GM12878 (cell line): ENCODE measurements at places on chromosomes 3 and 15.

DNA sequence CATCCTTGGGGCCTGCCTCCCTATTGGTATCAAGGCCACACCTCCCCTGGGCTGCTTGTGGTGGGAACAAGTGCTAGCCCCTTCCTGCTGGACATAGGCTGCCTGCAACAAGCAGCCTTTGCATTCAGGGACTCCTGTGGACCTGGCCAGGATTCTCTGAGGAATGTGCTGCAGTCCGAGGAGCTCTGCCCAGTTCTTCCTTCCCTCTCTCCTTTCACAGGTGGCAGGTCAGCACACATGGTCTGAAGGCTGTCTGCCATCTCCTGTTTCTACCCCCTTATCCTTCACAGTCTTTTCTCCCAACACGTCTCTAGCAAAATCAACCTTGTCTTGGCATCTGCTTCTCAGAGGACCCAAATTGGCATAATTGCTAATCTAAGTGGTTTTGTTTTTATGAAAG lies 97.0 kb upstream of the LIPC start:
- DNase-seq = no peak

GRCh38 chr15:98823012-98823458 lies 174.7 kb downstream of the IGF1R start:
- DNase-seq = peak; percentile 1

GRCh38 chr3:178397836-178398235 lies 138.4 kb upstream of the KCNMB2 start:
- DNase-seq = no peak

DNA sequence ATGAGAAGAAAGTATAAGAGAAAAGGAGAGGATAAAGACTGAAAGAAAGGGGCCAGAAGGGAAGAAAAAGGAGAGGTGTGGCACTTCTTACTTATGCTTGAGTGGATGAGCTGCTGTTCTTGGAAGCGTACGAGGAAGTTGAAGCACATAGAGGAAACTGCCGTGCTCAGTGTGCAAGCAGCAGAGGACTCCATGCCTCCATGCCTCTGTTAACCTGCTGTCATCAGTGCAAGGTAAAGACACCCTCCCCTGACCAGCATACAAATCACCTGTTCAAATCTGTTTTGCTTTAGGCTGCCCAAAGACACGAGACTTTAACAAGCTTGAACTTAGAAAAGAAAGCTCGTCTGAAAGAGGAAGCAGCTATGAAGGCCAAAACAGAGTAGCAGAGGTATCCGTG lies 6.4 kb downstream of the WDR5B start:
- no peak for DNase-seq

GRCh38 chr3:100047455-100048141 lies 66.7 kb downstream of the FILIP1L start:
- peak; percentile 77 for DNase-seq
